ENCODE measurements at places on chromosomes 3 and 15. TPM values are rescaled to one million over a fixed set of nuclear protein-coding genes. Genes with fewer than 3 reads are reported as not detected.

C3orf49 gene
- total RNA-seq = not detected

FAM174B gene
- total RNA-seq = 3.0 TPM

DNA sequence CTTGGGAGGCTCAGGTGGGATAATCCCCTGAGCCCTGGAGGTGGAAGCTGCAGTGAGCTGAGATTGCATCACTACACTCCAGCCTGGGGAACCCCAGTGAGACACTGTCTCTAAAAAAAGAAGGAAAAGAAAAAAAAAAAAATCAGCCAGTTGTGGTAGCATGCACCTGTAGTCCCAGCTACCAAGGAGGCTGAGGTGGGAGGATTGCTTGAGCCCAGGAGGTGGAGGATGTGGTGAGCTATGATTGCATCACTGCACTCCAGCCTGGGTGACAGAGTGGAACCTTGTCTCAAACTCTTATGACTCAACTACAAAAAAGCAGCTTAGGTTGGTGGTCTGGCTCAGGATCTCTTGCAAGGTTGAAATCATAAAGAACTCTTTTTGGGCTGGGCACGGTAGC lies 19.3 kb upstream of the GPX1 start:
- peak; percentile 87 for DNase-seq

GRCh38 chr15:90124507-90124906 lies 22.2 kb upstream of the IDH2 start:
- DNase-seq = no peak

DNA sequence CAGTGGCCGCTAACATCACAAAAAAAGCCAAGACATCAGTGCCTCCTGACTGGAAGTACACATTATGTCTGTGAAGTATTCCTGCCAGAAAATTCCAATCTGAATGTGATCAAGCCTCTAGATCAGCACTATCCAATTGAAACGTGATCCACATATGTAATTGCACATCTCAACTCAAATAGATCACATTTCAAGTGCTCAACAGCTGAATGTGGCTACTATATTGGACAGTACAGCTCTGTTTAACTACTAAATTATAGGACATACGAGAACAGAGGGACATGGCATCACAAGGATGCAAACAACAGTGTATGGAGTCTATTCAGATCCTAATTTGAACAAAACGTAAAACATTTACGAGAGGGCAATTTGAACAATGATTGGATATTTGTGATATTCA lies 542 bp upstream of the UBAP1L start:
- DNase-seq = no peak

GRCh38 chr15:100050877-100051786 lies 290.6 kb downstream of the ADAMTS17 start:
- no peak for DNase-seq
